Activated T-cell treated with anti-CD3 and anti-CD28 coated beads for 1 hour (primary cell): ENCODE measurements at places on chromosomes 2 and 18.

- no peak for DNase-seq
Measured at GRCh38 chr2:225650041-225650440, 250.5 kb downstream of the NYAP2 start.

DNA sequence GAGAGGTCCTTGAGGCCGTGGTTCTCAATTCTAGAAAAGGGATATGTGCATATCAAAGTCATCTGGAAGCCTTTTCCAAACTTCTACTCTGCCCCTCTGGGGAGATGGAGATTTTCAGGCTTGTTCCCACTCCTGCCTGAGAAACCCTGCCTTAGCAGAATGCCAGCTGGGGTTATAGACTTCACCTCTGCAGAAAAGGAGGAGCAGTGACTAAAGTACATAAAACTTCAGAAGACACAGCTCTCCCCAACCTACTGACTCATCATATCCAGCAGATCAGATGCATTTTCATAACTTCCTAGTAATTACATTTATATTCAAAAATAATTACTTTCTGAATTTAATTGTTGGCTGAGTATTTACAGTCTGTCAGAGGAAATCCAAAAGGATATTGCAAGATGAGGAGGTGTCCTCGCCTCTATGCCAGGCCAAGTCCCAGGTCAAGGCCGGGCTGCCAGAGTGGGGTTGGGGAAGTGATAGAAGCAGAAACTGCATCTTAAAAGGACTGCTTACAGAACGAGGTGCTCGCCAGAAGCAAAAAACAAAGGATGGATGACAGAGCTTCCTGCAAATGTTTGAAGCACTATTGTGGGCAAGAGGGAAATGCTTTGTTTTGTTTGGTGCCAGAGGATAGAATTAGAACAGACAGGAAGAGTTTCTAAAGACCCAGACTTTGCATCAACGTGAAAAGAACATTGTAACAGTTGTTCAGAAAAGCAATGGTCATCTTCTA is 75.6 kb upstream of the APCDD1 start:
- DNase-seq, result no peak

DNA sequence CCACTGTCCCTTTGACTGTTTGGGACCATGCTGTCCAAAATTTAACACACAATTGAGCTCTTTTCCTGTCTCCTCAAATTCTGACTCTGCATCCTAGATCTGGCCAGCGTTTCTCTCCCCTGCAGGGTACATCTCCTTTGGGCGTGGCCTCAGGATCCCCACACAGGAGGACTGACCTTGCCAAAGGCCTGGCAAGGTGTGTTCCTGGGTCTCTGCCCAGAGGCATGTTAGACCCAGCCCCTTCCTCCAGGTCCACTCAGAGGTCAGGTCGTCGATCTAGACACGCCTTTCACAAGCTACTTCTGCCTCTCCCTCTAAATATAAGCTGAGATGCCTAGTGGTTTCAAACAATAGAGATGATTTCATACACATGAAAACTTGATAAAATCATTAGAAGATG is 45.4 kb upstream of the SMIM21 start:
- DNase-seq, result no peak

- DNase-seq, result no peak
Measured at GRCh38 chr2:175742367-175742766, 259.7 kb downstream of the LNPK start.

DNA sequence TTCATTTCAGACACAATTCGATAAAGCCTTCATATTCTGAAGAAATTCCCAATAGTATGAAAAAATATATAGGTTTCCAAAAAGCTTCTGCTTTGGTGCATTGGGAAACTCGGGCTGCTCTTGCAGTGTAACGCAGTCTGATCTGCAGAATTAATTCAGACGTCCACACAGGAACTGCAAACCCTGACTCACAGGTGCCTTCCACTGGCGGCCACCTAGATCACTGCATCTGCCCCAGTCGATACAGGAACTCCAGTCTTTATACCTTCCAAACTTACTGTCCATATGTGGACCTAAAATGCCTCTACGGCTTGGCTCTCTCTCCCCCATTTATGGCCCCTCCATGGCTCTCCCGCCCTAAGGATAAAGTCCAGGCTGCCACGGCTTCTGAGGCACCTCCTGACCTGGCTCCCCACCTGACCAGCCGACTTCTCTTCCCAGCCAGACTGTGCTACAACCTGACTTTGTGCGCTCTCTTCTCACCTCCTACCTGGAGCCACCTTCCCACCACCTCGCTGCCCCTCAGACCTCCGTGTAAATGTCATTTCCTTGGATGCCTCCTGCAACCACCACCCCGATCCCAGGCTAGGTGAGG is 39.7 kb downstream of the L3MBTL4 start:
- DNase-seq, result no peak

DNA sequence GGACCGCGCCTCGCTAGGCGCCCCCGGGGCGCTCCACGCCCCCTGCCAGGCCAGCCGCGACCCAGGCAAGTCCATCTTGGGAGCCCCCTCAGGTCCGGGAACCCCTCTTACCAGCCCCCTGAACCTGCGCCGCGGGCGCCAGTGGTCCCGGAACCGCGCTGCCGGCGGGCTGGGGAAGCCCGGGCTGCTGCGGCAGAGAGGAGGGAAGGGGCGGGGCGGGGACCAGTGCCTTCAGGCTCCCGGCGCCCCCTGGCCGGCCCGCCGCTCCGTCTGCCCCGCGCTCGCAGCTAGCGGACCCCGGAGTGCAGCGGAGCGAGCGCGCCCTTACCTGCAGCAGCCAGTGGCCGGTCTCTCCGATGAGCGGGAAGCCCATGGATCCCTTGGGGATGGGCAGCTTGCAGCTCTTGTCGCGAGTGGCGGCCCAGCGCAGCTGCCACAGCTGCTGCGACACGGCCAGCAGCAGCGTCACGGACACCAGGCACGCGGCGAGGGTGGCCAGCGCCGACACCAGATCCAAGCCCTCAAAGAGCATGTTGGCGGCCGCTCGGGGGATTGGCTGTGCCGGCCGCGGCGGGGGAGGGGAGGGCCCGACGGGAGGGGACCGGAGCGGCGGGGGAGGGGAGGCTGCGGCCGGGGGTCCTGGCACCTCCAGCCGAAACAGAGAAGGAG is at the start of gene CYP26B1:
TSS of gene CYP26B1 (minus strand) at position 560 of the 669 bp plus-strand sequence. CDS start at position 532, 28 bp downstream.
- DNase-seq, result no peak

- DNase-seq, result no peak
Measured at GRCh38 chr2:28199995-28200679, 192.5 kb upstream of the FOSL2 start.

- no peak for DNase-seq
Measured at GRCh38 chr18:22344908-22345670, 72.6 kb downstream of the CTAGE1 start.

GRCh38 chr2:18987592-18988073 is 370.8 kb downstream of the OSR1 start:
- DNase-seq, result no peak

GRCh38 chr2:177398290-177398683 is 5.7 kb downstream of the AGPS start:
- DNase-seq, result no peak
